Adrenal gland (tissue), 19 donors: ENCODE measurements at places on chromosomes 13 and 19. TPM values are rescaled to one million over a fixed set of nuclear protein-coding genes. Genes with fewer than 3 reads are reported as not detected.

- H3K36me3 ChIP-seq = no peaks in the 10 kb centered on the region
- no peak for DNase-seq
- no peak overlapping the region for H3K4me3 ChIP-seq
- no peaks in the 10 kb centered on the region for H3K4me1 ChIP-seq
- no peak overlapping the region for H3K27ac ChIP-seq
Observed at GRCh38 chr13:60286707-60287106, 110.3 kb upstream of the TDRD3 start.

DNA sequence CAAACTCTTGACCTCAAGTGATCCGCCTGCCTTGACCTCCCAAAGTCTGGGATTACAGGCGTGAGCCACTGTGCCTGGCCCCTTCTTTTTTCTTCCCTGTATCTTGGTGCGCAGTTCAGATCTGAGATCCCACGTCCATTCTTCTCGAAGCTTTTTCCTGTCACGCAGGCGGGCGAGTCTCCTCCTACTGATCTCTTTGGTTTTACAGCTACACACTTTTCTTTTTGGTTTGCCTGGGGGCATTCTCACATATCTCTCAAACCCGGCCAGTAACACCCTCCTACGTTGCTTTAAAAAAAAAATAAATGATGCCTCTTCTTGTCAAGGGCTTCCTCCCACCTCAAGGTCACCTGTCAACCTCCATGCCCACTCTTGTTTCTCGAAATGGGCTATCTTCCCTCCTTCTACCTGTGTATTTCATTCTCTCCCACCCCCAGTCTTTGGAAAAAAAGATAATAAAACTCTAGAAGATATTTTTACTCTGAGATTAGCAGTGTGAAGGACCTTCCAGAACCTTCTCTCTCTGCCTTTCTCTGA lies 12.1 kb downstream of the TMPRSS9 start:
- DNase-seq = no peak
- no peaks in the 10 kb centered on the region for H3K36me3 ChIP-seq
- peaks cover 4% of the 10 kb centered on the region for H3K4me1 ChIP-seq
- no peaks in the 10 kb centered on the region for H3K27me3 ChIP-seq
- H3K4me3 ChIP-seq = no peak overlapping the region

DNA sequence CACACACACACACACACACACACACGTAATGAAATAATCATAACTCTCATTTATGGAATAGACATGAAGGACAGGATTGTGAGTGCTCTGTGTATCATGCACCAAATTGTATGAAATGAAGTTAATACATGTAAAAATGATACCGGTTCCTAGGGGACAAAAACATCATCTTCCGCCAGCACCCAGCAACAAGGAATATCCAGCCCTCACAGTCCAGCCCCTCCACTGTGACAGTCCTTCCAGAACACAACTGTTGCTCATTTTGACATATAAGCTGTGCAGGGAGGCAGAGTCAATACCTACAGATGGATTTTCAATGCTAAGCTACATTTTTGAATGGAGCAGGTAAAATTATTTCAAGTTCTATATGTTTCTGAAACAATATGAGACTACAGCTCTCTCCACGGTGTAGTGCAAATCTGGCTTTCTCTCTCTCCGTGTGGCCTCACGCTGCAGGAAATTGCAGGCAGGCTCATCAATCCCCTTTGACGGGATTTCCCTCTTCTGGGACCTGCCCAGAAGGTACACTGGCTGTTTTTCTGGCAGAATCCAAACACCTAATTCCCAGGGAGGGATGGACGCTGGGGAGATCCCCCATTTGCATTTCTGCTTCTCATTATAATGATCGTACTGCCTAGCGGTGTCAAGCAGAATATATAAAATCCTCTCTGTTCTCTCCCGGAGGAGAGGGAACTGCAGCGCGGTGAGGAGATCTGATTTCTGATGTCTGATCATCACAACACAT lies 494.0 kb downstream of the LIG4 start:
- no peak overlapping the region for H3K4me3 ChIP-seq
- H3K36me3 ChIP-seq = no peaks in the 10 kb centered on the region
- H3K27ac ChIP-seq = no peak overlapping the region
- no peaks in the 10 kb centered on the region for H3K27me3 ChIP-seq
- no peak for DNase-seq
- H3K4me1 ChIP-seq = no peaks in the 10 kb centered on the region

The ZNF426 gene
- total RNA-seq = 14.7 TPM

The GNA15 gene
- 0.61 TPM for total RNA-seq

The ADGRE2 gene
- total RNA-seq = 10.5 TPM
